ENCODE measurements at places on chromosomes 7 and 10.

- no peak for DNase-seq
Measured at GRCh38 chr7:85287106-85287825, 100.4 kb upstream of the SEMA3D start.

DNA sequence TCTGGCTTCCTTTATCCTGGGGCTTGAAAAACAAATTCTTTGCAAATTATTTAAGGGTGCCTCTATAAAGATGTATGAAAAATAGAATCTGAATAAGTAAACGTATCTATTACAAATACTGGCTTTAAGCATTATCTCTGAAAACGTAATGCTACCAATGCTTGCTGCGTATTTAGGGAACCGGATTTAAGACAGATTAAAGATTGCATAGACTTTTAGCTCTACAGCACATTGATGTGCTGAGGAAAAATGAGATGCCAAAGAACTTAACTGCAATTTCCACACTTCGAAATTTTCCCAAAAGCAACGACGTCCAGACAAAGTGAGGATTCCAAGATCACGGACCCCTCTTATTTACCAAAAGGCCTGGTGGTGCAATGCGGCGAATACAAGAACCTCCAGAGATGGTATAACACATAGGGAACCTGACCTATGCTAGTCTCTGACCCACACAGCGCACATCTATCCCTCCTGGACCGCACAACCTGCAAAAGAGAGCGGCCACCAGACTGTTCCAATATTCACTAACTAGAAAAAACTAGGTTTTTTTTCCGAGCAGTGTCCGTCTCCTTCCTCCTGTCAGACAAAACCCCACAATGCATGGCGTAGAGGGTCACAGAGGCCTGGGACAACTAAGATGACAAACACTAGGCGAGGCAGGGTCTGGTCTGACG is 34.3 kb upstream of the PHF14 start:
- no peak for DNase-seq

DNA sequence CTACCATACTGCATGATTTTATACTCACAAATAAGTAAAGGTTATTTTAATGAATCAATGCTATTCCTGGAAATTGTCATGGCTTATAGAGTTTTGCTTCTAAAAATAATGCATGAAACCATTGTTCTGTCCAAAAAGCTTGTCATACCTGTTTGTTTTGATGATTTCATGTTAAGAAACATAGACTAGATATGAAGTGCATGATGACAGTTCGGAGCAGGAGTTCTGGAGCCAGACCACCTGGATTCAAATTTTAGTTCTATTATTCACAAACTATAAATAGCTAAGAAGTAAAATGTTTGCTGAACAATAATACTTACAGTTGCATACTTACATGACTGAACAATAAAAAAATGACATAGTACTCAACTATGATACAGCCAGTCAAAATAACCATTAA is 107.0 kb upstream of the AKR1E2 start:
- no peak for DNase-seq

GRCh38 chr7:130299866-130300265 is 6.9 kb downstream of the CPA4 start:
- DNase-seq: no peak

DNA sequence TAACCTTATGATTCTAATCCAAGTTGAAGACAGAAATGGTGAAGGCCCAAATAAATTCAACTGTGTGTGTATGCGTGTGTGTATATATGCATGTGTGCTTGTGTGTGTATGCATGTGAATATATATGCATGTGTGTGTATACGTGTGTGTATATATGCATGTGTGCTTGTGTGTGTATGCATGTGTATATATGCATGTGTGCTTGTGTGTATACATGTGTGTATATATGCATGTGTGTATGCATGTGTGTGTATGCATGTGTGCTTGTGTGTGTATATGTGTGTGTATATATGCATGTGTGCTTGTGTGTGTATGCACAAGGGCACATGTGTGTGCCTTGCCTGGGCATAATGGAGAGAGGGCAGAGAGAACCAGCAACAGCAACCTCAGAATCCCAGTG is 184.7 kb upstream of the PLPP4 start:
- DNase-seq: no peak

- DNase-seq: peak; percentile 25
Measured at GRCh38 chr10:57657164-57657765, 610.4 kb downstream of the IPMK start.

DNA sequence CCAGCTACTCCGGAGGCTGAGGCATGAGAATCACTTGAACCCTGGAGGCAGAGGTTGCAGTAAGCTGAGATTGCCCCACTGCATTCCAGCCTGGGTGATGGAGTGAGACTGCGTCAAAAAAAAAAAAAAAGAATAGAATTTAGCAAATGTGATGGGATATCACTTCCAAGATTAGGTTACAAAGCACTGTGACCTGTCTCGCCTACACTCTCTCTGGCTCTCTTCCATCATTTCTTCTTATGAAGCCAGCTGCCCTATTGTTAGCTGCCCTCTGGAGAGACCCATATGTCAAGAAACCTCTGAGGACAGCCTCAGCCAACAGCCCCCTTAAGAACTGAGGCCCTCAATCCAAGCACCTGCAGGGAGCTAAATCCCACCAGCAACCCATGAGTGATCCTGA is 28.2 kb downstream of the ARHGAP21 start:
- no peak for DNase-seq

GRCh38 chr7:32479574-32480200 is 10.5 kb downstream of the LSM5 start:
- no peak for DNase-seq

- DNase-seq: peak; percentile 12
Measured at GRCh38 chr7:48280100-48280499, 108.8 kb downstream of the ABCA13 start.

- no peak for DNase-seq
Measured at GRCh38 chr7:83782628-83783027, 133.7 kb upstream of the SEMA3E start.

GRCh38 chr10:131609176-131609575 is 291.6 kb upstream of the PPP2R2D start:
- DNase-seq: no peak
